ENCODE measurements at places on chromosomes 12 and 14.

- no peak for DNase-seq
These were observed 125.4 kb downstream of the CAND1 start for GRCh38 chr12:67394550-67394949.

GRCh38 chr14:24534286-24534685 lies 26.2 kb upstream of the CMA1 start:
- DNase-seq: no peak

GRCh38 chr12:54140588-54141388 lies 48.0 kb downstream of the SMUG1 start:
- no peak for DNase-seq

- no peak for DNase-seq
These were observed 17.0 kb downstream of the SLC4A8 start for GRCh38 chr12:51441583-51441982.

DNA sequence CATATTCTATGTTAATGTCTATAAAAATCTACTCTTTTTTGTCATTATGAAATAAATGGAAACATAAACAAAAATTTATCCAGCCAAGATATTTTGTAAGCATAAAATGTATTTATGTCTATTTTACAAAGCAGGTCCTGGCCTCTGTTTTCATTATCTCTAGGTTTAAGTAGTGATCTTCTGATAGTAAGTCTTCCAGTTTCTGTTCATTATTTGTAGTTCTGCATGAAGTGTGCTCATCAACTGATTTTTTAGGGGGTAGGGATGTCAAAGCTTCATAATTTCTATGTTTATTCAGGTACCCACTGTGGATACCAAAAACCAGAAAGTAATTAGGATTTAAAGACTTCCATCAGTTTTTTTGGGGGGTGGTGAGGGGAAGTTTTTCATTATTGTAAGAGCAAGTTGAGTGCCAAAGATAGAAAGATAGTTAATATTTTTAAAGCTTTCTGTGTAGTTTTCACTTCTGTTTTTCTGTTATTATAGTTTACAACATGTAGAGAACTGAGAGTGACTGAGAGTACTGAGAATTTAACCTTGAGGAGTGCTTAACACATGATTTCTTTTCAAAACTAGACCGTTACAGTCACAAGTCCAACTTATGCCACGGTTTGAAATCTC lies 30.6 kb upstream of the LMO3 start:
- DNase-seq: no peak

DNA sequence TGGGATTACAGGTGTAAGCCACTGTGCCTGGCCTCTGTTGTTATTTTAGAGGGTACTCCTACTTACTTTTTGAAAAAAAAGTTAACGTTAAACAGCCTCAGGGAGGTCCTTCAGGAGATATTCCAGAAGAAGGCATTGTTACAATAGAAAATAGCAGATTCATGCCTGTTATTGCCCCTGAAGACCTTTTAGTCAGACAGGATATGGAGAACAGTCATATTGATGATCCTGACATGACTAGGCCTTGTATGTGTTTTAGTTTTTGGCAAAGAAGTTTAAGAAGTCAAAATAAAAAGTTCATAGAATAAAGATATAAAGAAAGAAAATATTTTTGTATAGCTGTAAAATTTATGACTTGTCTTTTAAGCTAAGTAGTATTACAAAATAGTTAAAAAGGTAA lies 45.3 kb downstream of the WASHC3 start:
- DNase-seq: no peak

DNA sequence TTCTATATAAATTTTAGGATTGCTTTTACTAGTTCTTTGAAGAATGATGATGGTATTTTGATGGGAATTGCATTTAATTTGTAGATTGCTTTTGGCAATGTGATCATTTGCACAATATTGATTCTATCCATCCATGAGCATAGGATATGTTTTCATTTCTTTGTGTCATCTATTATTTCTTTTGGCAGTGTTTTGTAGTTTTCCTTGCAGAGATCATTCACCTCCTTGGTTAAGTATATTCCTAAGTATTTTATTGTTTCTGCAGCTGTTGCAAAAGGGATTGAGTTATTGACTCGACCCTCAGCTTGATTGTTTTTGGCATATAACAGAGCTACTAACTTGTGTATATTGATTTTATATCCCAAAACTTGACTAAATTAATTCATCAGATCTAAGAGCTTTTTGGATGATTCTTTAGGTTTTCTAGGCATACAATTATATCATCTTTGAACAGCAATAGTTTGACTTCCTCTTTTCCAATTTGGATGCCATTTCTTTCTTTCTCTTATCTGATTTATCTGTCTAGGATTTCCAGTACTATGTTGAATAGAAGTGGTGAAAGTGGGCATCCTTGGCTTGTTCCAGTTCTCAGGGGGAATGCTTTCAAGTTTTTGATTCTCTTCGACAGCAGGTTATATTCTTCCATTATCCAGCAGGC lies 668.1 kb downstream of the SLC16A7 start:
- DNase-seq: no peak

- no peak for DNase-seq
These were observed 368.0 kb downstream of the TMEM121 start for GRCh38 chr14:105894125-105894977.

- no peak for DNase-seq
These were observed 1.8 kb downstream of the HNRNPC start for GRCh38 chr14:21267431-21267845.

- DNase-seq: no peak
These were observed 27.0 kb downstream of the DHRS2 start for GRCh38 chr14:23663127-23663526.

- DNase-seq: no peak
These were observed 283.5 kb downstream of the KSR2 start for GRCh38 chr12:117685110-117685926.

GRCh38 chr12:42640391-42640790 lies 50.8 kb upstream of the PRICKLE1 start:
- no peak for DNase-seq

- DNase-seq: no peak
These were observed 58.8 kb downstream of the STON2 start for GRCh38 chr14:81341370-81341769.

Measured in stimulated activated CD8-positive, alpha-beta memory T cell treated with anti-CD3 and anti-CD28 coated beads, Interleukin-7, amount 100 ng/mL, for 1 hour (primary cell).